ENCODE measurements at places on chromosomes 16 and 17.

- peak; percentile 59 for DNase-seq
These were observed 4.5 kb upstream of the HSD17B1 start for GRCh38 chr17:42548070-42548837.

- no peak for DNase-seq
These were observed 520.4 kb downstream of the WWOX start for GRCh38 chr16:78619811-78620210.

DNA sequence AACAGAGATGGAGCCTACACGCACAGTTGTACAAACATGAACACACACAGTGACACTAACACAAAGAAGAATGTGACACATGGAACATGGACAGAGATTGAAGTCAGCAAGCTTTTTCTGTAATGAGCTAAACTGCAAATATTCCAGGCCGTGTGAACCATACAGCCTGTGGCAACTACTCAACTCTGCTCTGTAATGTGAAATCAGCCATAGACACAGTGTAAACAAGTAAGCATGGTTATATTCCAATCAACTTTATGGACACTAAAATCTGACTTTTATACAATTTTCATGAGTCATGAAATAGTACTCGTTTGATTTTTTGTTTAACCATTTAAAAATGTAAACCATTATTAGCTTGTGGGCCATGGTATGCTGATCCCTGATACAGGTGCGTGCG lies 120.2 kb downstream of the SMG6 start:
- DNase-seq = no peak

DNA sequence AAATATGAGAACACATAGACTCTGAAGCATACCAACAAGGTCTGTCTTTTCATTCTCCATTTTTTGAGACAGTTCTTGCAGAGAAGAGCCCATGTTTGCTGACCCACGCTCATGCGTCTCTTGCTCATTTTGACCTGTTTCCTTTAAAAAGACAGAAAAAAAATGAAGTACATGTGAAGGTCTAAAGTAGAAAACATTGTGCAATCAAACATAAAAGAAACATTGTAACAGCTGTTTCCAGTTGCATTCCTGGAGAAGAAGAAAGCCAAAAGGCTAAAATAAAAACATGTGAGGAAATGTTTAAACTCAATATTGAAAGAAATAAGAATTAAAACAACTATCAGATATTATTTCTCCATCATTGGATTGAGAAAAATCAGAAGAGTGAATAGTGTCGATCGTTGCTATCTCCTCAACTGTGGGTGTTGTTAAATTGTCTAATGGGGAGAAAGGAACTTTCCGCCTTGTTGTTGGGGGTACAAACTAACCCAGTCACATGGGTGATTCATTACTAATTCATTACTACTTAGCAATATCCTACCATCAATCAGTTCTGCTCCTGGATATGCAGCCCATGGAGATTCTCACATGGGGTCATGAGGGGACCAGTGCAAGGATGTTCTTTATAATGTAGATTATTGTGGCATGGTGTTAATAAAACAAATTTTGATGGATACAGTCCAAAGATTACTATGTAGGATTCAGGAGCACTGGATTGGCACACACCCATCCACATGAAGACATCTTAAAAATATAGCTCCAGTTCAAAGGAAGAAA lies 9.5 kb downstream of the ABCA9 start:
- DNase-seq = no peak

GRCh38 chr17:19299214-19299747 lies 62.1 kb downstream of the EPN2 start:
- no peak for DNase-seq

All from stimulated activated CD4-positive, alpha-beta T cell treated with anti-CD3 and anti-CD28 coated beads, TNF-alpha, amount 100 ng/mL, for 4 hours (primary cell).